ENCODE measurements at places on chromosomes 2 and 18.

- DNase-seq, result no peak
Measured at GRCh38 chr18:62878305-62878704, 163.0 kb downstream of the PHLPP1 start.

DNA sequence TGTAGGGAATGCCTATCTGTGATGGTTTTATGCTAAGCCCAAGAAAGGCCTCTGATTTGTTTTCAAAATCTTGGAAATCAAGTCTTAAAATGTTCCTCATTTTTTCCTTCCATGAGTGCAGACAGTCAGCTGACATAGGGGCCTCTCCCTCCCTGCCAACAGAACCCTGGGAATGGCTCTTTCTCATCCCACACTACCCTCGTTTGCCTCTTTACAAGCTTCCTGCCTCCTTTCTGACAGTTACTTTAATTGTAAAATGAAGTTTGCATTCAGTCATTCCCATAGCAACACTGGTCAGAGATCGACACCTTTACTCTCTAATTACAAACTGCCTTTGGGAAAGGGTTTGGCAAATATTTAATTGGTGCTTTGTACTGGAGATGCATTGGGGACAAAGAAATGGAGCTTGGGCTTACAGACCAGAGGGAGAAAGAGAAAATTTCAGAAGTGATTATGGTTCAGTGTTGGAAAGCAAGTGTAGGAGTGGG is 25.4 kb downstream of the KIF5C start:
- DNase-seq, result no peak

GRCh38 chr18:41022484-41022883 is 932.5 kb upstream of the PIK3C3 start:
- no peak for DNase-seq

GRCh38 chr18:27223526-27224291 is 38.6 kb upstream of the CHST9 start:
- no peak for DNase-seq

- no peak for DNase-seq
Measured at GRCh38 chr2:145799595-145800108, 1279.7 kb upstream of the ZEB2 start.
